Right renal pelvis (tissue), 4 donors: ENCODE measurements at places on chromosomes 7 and 10. TPM values are rescaled to one million over a fixed set of nuclear protein-coding genes. Genes with fewer than 3 reads are reported as not detected.

The OR13A1 gene
- 0.13 TPM for polyA plus RNA-seq

The TWIST1 gene
- polyA plus RNA-seq = 7.0 TPM

The TPK1 gene
- polyA plus RNA-seq = 10.5 TPM

The MRM2 gene
- polyA plus RNA-seq = 36.4 TPM

The DIP2C gene
- polyA plus RNA-seq = 22.1 TPM

The GCK gene
- 2.6 TPM for polyA plus RNA-seq
